ENCODE measurements at places on chromosomes 4 and X.

DNA sequence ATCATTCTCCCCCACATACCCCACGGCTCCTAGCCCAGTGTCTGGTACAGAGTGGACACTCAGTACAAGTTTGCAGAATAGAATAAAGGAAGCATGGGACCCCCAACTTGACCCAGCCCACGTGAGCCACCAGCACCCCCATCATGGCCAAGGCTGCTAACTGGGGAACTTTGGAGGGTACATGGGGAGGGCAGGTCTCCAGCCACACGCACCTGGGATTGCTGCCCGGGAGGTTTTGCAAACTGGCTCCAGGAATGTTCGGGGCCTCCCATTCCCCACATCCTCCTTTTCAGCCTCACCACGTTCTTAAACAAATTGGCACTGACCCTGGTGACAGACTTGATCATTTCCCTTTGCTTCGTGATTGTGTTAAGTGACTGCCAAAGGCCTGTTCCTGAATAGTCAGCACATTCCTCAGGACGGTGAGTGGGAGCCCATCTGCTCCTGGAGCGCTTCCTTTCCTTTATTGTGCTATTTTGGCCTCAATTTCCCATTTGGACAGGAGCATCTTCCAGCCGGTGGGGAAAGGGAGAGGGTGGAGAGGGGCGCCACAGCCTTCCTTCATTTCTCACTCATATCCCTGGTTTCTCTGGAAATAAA is 18.7 kb upstream of the XPNPEP2 start:
- DNase-seq = no peak

- no peak for DNase-seq
These were observed 50.0 kb downstream of the GALNT7 start for GRCh38 chr4:173218411-173219125.

GRCh38 chrX:107514944-107515343 is 65.5 kb downstream of the FRMPD3 start:
- DNase-seq = no peak

DNA sequence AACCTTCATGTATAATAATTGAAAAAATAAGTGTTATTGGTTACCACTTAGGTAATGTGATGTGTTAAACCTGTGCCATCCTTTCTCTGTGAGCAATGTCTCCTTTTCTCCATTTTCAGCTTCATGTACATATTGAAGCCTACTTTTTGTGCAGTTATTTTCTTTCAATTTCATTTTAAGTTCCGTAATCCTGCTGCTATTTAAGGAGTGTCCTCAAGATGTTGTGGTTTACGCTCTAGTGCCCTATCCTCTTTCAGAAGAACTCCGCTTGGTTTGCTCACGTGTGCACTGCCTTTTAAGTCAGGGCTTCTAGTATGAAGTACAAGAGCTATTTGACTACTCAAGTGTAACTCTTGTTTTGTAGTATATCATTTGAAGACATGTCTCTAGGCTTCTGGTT is 2253.2 kb upstream of the TENM3 start:
- no peak for DNase-seq

DNA sequence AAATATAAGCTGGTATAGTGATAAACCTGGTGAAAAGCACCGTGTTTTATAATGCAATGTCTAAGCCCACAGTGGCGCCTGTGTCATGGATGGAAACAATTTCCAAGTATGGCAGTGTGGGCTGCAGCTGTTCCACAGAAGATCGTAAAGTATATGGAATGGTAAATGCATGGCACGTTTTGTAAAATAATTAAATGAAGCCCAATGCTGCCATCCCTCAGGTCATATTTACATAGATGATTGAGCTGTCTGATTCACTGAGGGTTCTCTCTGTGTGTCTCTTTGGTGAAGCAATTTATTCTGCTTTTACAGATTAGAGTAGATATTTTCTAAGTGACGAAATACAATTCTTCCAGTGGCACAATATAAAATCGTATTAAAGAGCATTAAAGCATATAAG is 164.8 kb downstream of the ASMT start:
- DNase-seq = no peak

DNA sequence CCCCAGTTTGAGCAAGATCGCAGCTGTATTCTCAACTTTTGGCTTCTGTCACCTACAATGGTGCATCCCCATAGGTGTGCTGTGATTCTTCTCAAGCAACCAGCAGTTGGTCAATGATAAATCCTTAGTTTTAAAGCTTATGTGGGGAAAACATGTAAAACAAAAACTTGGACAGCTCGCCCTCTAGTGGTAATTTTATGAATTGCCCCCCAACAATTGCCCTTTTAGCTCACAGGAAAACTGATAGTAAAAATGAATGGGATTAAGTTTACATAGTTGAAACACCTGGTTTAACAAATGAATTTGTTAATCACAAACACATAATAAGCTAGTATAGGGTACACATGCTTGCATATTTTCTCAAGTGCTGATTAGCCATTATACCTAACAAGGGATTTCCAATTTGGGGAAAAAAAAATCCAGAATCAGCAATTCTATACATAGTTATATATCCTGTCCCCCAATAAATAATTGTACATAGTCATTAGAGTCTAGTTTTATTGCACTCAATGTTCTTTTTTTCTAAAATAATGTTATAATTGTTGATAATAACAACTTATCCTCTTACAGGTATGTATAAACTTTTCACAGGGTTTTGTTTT is 30.1 kb downstream of the TEX13A start:
- peak; percentile 13 for DNase-seq

DNA sequence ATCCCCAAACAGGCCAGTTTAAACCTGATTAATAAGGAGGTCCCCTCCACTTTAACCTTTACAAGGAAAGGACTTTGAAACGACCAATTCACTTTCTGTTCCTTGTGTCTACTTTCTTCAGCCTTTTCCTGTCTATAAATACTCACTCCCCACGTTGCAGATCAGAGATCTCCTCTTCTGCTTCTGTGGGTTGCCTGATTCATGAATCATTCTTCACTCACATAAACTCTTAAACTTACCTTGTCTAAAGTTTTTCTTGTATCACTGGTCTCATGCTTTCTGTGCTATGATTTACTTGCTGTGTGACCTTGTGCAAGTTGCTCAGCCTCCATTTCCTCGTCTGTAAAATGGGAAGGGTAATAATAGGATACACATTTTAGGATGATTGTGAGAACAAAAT is 236.1 kb downstream of the QDPR start:
- no peak for DNase-seq

DNA sequence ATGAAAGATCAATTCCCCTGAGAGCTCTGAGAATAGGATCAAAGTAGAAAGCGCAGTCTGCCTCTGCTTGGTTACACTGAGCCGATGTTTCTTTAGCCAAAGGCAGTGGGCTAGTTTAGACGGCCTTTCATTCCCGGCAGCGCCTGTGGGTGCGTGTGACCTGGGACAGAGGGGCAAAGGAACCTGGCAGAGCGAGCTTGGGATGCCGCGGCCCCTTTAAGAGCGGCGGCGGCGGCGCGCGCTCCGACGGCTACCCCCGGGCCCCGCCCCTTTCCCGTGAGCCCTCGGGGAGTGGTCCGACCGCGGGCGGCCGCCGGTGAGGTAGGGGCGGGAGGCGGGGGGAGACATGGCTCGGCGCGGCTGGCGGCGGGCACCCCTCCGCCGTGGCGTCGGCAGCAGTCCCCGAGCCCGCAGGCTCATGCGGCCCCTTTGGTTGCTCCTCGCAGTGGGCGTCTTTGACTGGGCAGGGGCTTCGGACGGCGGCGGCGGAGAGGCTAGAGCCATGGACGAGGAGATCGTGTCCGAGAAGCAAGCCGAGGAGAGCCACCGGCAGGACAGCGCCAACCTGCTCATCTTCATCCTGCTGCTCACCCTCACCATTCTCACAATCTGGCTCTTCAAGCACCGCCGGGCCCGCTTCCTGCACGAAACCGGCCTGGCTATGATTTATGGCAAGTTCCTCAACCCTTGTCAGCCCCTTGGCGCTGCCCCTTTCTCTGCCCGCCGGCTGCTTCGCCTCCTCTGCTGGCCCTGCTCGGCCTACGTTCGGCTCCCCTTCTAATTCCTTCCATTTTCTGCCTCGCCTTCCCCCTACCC is at the start of gene SLC9A6:
Gene SLC9A6, plus strand, starts transcription at position 279 of the 816 bp plus-strand sequence. Its CDS starts 224 bp downstream, at position 503.
- peak; percentile 54 for DNase-seq

GRCh38 chr4:127080141-127080540 is 552.6 kb upstream of the INTU start:
- DNase-seq = no peak

DNA sequence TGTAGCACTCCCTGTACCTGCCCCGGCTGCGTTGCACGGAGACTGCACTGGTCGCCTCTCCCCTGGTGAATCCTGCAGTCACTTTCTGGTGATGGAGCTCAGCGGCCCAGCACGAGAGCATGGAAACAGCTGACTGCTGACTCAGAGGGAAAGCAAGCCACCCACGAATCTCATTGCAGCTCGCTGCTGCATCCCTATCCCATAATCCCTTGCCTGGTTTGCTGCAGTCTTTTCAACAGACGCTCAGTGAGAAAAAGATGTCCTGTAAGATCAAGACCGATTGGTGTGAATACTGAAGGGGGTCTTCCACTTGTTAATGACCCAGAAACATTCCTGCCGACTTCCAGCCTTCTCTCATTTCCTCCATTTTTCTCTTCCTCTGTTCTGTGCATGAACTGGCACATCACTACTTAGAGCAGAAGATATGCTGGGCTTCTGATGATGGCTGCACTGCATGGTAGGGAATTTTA is 52.9 kb downstream of the TRIM2 start:
- peak; percentile 21 for DNase-seq

GRCh38 chrX:24377911-24378468 is 17.6 kb downstream of the SUPT20HL1 start:
- no peak for DNase-seq

- no peak for DNase-seq
These were observed 212.9 kb downstream of the CBR4 start for GRCh38 chr4:168797194-168797593.

DNA sequence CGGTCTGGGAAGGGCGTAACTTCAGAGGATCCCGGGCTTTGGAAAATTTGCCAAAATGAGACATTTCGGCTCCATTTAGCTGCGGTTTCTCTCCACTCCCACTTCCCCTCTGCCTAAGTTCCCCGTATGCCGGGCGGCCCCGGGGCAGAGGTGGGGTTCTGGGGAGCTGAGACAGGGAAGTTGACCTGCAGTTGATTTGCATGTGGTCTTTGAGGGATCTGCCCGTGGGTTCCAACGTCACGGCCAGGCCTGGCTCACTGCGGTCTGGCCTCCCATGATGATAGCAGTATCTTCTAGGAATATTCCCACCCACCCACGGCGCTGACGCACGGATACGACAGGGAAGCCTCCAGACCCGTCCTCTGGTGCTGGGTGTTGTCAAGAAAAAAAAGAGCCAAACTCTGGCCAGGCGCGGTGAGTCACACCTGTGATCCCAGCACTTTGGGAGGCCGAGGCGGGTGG is 27.3 kb upstream of the CRLF2 start:
- no peak for DNase-seq

DNA sequence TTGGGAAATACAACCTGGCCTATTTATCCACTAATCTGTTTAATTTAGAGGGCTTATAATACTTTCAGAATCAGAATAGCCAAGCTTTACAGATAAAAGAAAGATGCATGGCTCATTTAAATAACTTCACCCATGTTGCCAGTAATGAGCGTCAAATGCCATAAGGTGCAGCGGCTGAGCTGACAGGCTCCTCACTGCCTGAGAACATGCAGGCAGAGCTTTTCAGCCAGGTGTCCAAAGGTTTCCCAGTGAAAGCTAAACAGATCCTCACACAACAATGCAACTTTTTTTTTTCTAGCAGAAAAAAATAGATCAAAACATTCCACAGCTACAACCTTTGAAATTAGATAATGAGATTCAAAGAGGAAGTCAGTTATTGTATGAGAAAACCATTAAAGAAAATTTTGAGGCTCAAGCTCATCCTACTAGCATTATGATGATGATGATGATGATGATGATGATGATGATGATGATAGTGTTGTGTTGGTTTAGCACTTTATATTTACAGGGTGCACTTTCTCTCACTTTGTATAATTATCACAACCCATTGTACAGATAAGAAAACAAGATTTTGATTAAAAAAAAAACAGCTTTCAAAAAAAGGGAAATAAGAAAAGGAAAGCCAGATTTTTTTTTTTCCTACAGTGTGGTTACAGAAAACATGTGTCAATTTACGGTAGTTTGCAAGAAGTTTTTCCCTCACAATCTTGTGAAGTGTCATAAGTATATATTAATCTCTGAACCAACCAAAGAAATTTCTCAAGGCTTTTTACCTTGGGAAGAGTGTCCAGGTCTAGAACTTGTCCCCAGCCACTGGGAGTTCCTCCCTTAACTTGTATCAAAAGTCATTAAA is 12.2 kb upstream of the TNIP3 start:
- no peak for DNase-seq

- no peak for DNase-seq
These were observed 41.8 kb upstream of the IQCM start for GRCh38 chr4:149857446-149857845.

- DNase-seq = no peak
These were observed 8.0 kb upstream of the ODAPH start for GRCh38 chr4:75547647-75548387.

GRCh38 chrX:123731987-123732669 is 724 bp downstream of the THOC2 start:
- no peak for DNase-seq

DNA sequence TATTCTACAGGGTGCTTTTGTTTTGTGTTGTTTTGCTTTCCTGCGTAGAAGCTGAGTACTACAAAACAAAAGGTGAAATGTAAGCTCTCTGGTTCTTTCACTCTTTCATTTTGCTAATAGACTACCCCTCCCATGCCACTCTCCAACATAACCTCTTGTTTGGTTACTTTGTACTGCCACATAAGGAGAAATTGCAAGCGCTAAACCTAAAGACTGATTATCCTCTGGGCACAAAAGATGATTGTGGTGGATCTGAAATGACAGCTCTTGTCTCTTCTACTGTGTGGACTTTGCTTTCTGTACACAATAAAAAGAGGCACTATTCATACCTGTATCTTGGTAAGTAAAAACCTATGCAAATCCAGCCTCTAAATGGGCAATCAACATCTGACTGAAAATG is 5.3 kb downstream of the MBNL3 start:
- DNase-seq = no peak

All from activated CD4-positive, alpha-beta T cell treated with anti-CD3 and anti-CD28 coated beads for 4 hours (primary cell).